Naive thymus-derived CD4-positive, alpha-beta T cell (primary cell): ENCODE measurements at places on chromosomes 6 and 20. TPM values are rescaled to one million over a fixed set of nuclear protein-coding genes. Genes with fewer than 3 reads are reported as not detected.

DNA sequence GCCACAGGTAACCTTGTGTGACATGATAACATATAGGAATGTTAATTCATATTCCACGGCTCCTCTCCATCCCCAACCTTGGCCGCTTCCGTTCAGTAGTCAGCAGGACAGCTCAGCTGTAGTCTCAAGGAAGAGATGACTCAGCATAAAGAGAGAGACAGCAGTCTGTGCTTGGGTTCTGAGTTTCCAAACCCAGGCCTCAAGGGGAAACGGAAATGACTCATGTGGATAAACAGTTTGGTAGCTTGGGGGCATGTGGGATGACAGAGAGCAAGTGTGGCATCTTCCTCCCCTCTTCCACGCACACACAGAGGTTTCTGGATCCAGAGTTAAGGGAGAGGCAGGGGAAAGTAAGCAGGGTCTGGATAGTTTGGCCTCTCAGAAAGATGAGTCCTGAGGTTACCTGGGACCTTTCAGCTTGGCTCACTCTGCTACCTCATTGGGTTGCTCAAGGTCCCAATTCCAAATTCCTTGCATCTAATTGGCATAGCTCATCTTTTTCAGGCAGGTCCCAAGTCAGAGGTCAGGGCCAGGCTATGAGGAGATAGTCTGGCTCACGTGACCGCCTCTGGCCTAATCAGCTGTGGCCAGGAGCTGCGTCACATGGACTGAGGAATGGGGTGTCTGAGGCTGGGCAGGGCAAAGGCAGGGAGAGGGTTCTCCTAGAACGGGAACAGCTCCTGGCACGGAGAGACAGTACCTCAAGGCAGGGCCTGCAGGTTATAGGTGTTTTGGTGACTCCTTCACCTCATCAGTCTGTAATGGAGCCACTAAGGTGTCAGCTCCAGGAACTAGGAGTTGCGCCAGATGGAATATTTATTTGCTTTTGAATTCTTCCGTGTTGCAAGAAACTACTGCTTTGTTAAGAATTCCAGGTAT is 36.5 kb upstream of the MLN start:
- no peaks in the 10 kb centered on the region for H3K36me3 ChIP-seq
- no peaks in the 10 kb centered on the region for H3K27me3 ChIP-seq
- no peaks in the 10 kb centered on the region for H3K4me1 ChIP-seq
- H3K27ac ChIP-seq: no peak overlapping the region
- no peak for DNase-seq
- H3K4me3 ChIP-seq: no peak overlapping the region

DNA sequence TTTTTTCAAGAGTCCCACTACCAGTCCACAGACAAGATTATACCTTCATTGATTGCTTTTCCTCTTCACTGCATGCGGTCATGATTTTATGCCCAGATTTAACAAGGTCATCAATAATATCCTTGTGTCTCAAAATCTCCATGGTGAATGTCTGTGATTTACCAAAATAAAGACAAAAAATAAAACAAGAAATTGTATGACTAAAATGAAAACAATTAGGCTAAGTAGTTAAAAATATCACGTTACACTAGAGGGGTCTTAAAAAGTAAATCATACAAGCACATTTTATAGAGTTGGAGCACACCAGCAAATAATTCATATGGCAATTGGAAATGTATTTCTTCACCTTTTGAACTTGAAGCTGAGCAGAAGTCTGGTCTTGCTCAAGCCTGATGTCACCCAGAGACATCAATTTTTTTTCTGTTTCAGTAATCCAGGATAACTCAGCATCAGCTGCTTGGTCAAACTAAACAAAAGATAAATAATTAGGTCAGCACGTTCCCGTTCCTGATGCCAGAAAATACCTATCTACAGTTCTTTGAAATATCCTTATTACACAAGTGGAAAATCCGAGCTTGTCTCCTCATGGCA is 125.4 kb downstream of the DST start:
- no peaks in the 10 kb centered on the region for H3K36me3 ChIP-seq
- no peak overlapping the region for H3K27ac ChIP-seq
- DNase-seq: no peak
- H3K4me1 ChIP-seq: no peaks in the 10 kb centered on the region

Gene ENPP4
- 9.6 TPM for total RNA-seq

Gene SNAI1
- total RNA-seq: 0.31 and 0.34 TPM in 2 replicates

- no peaks in the 10 kb centered on the region for H3K27me3 ChIP-seq
- peak within 1 kb of the TSS; percentile 67 for H3K4me3 ChIP-seq
- peak within 1 kb of the TSS; percentile 87 for H3K27ac ChIP-seq
- H3K4me1 ChIP-seq: peaks cover 47% of the 10 kb centered on the region
These were observed at the start of gene B3GALT4 for GRCh38 chr6:33276864-33277662. B3GALT4 (plus strand) TSS chr6:33277123; CDS start chr6:33277420, 297 bp downstream.
